ENCODE measurements at places on chromosomes 4 and X.

- no peak for DNase-seq
Observed at GRCh38 chr4:3688018-3688998, 77.9 kb upstream of the ADRA2C start.

DNA sequence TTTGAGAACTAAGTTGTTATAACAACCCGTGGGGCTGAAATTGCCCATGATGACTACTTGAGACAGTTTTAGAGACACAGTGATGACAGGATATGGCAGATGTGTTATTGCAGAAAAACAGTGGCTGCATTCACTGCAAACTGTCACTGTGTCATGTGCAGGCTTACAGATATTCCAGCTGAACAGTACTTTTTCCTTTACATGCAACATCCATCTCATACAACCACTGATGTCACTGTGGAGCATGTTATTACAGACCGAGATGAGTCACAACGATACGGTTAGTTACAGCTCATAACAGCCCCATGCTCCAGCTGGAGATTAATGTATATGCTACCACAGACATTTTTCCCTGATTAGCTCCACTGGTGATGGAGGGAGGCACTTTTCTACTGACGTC is 207.4 kb downstream of the TMA16 start:
- no peak for DNase-seq

DNA sequence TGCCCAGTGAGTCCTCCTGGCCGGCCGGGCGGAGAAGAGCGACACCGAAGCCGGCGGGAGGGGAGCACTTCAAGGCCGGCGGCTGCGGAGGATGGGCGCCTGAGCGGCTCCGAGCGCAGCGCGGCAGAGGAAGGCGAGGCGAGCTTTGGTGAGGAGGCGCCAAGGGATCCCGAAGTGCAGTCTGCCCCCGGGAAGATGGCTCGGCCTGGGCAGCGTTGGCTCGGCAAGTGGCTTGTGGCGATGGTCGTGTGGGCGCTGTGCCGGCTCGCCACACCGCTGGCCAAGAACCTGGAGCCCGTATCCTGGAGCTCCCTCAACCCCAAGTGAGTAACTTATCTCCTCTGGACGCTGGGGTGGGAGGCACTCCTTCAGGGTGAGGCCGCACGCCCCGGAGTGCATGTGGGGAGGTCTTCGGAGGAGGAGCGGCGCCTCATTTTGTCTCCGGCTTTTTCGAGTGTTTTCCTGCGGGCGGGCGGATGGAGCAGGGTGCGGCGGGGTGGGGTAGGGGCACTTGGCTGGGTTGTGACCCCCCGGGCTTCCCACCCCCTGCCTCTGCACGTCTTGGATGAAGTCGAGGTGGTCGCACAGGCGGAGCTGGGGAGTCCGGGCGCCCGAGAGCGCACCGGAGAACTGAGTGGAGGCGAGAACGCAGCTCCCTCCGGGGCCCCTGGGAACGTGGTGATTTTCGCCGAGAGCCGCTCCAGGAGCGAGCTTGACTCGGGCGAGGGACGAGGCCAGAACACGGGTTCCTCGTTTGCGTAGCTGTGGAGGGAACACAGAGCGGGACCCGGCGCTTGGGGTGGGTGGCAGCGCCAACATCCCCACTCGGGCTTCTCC is 979 bp downstream of the EFNB1 start:
- DNase-seq: no peak

- no peak for DNase-seq
Observed at GRCh38 chr4:165331823-165332222, 4.4 kb downstream of the MSMO1 start.

DNA sequence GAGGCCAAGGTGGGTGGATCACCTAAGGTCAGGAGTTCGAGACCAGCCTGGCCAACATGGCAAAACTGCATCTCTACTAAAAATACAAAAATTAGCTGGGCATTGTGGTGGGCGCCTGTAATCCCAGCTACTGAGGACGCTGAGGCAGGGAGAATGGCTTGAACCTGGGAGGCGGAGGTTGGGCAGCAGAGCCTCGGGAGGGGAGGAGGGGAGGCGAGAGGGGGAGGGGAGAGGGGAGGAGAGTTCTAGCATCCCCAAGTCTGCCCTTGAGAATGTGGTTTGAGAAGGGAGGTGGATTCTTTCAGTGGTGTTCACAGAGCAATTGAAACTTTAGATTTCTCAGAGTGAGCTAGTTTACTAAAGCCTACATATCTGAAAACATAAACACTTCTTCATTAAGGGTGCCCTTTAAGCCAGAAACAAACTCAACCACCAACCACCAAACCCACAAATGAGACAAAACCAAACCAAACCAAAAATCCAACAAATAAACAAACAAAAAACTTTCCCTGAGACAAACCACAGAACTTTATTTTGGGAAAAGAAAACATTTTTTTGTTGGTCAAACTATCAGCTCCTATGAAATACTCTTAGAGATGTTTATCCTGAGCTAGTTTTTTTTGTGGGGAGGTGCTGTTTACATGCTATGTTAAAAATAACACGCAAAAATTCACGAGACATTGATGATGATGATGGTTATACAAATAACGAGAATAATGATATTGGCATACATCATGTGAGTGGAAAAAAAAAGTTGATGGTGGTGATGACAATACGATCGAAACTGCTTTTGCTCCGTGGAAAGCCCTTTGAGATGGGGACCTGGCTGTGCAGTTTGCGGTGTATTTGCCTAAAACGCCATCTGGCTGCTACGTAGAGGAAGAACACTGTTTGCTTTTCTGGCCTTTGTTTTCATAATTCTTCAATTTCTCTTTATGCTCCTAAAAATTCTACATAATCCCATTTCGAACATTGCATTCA is 98.2 kb upstream of the PRKX start:
- DNase-seq: peak; percentile 14

GRCh38 chr4:127212701-127213100 is 420.1 kb upstream of the INTU start:
- DNase-seq: no peak

DNA sequence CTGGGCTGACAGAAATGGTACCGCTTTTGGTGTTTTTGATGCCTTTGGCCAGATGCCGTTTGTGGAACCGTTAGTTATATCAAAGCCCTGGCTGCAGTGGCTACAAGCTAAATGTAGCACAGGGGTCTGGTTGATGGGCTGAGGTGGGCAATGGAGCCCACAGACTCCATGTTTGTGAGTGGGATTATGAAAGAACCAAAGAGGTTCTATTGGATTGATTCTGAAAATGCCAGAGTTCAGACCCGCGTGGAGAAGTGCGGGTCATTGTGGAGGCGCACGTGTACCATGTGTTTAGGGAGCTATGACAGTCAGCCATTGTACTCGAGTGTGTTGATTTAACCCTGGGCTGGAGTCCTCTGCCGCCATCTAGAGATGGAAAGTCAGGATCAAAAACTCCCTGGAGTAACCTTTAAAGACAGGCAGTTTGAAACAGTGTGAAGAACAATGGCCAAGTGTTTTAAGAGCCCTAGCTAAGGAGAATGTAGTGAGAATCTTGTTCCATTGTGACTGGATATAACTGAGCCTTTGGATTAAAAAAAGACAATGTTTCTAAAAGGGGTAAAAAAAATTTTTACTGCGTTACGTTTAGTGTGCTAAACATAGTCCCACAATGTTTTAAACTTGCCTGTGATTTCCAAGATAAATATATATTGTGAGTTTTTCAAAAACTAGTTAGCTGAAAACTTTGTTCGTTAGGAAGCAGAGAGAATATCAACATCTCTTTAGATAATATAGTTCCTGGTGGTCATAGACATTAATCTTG is 12.7 kb downstream of the ART3 start:
- DNase-seq: peak; percentile 54

GRCh38 chrX:24760363-24761000 is 66.8 kb downstream of the POLA1 start:
- DNase-seq: no peak

DNA sequence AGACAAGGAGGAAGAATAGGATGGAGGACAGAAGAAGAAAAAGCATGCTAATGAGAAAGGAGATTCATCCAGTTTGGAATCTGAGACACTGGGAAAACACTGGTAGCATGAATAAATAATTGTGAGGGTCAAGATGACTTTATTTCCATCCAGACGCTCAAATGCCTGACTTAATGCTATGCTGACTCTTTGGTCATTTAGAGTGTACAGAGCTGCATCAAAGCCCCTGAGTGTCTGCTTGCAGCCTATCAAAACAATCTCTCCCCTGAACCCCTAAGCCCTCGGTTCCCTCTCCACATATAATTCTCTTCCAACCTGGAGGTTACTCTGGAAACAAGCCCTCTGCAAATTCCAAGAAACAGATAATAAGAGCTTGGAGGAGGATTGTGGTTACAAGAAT is 208.8 kb downstream of the MAGEB17 start:
- DNase-seq: no peak

DNA sequence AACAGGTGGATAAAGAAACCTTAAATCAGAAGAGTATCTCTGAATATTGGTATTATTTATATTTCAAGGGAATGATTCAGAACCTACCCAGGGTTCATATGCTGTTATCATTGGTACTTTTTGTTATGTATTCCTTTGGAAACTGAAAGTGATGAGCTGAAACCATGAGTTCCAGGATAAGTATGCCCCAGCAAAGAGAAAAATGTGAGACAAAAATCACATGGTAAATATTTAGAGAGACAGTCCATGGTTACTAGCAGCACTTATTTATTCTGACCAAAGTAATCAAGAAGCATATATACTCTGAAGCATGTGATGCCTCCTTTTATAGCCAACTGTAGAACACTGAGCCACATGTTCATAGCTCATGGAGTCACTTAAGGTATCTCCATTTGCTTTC is 277.7 kb downstream of the ARAP2 start:
- DNase-seq: no peak

- DNase-seq: no peak
Observed at GRCh38 chr4:70927502-70928137, 25.5 kb downstream of the MOB1B start.

GRCh38 chr4:137514406-137515111 is 17.7 kb downstream of the PCDH18 start:
- DNase-seq: no peak

Data from NCI-H1930 (cell line).